ENCODE measurements at places on chromosomes 1 and 21. TPM values are rescaled to one million over a fixed set of nuclear protein-coding genes. Genes with fewer than 3 reads are reported as not detected.

Gene NAV1
- total RNA-seq = 56.9 TPM

Gene ANKRD65
- 0.35 TPM for total RNA-seq

Gene SLC45A3
- 3.4 TPM for total RNA-seq

Gene OR2L8
- not detected for total RNA-seq
